ENCODE measurements at places on chromosomes 3 and 15.

GRCh38 chr3:30248423-30248822, 358.0 kb upstream of the TGFBR2 start:
- DNase-seq, result no peak

DNA sequence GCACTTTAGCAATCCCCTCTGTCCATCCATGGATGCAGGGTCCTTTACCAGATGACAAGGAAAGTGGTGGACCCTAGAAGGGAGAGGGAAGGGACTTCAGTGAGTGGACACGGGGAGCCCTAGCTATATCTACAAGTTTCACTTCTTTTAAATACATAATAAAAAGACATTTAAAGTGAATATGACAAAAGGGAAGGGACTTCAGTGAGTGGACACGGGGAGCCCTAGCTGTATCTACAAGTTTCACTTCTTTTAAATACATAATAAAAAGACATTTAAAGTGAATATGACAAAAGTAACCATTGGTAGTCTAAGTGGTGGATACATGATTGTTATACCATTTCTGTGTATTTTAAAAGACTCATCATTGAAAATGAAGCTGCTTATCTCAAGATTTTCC, 81.9 kb upstream of the HES1 start:
- no peak for DNase-seq

GRCh38 chr3:193960487-193961274, 175.3 kb upstream of the HES1 start:
- DNase-seq, result no peak

GRCh38 chr15:100471933-100472332, 56.8 kb downstream of the CERS3 start:
- DNase-seq, result no peak

DNA sequence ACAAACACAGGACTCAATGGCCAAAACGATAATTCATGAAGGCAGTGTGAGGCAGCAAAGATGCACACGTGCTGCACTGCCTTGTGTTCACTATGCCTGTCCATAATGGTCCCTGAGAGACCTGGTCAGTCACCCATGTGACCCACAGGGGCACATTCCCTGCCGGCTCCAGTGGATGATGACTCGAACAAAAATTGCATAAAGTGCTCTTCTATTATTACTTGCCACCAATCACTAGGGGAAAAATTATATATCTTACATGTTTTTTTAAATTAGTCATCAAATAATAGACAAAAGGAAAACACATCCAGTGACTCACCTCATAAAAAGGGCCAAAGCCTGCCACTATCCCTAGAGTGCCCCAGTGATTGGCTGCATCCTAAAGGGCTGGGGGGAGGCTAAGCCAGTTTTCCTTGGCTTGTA, 47.5 kb downstream of the UBP1 start:
- DNase-seq, result no peak

DNA sequence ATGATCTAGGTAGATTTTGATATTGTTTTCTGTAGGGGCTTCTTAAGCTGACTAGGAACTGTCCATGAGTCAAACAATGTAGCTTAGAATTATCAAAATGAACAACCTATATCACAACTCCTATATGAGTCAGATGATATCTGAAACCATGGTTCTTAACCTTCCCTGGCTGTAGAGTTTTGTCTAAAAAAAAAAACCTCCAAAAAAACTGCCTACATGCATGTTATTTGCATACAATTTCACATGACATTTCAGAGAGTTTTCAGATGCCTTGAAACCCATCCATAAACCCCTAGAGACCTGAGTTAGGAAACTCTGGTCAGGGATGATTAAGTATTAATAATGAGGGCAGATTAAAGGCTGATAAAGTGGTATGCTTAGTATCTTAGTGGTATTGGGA, 157.0 kb downstream of the CHST2 start:
- no peak for DNase-seq

DNA sequence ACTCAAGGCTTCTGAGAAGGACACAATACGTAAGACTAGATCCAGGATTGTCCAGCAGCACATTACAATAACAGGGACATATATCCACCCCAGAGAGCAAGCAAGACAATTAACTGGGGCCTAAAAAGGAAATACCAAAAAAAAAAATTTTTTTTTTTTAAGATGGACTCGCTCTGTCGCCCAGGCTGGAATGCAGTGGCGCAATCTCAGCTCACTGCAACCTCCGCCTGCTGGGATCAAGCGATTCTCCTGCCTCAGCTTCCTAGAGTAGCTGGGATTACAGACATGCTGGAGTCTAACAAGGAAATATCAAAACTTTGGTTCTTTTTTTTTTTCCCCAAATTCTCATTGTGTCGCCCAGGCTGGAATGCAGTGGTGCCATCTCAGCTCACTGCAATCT, 28.8 kb upstream of the IMPDH2 start:
- DNase-seq, result no peak

GRCh38 chr15:31266712-31267111, 59.9 kb upstream of the KLF13 start:
- DNase-seq, result no peak

DNA sequence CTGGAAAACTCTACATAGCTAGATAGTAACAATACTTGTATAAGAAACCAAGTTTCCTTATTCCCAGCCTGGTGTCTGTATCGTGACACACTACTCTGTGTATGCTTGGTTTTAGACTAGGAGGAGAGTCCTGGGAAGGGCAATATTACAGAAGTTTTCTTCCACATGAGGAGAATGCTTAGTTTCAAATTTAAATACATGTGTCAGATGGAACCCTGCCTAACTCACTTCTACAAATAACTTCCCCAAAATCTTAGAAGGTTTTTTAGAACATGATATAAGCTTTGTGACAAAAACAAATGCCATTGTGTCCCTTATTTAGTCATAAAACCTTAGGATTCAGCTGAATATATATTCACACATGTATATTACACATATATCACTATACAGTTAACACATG, 7.2 kb upstream of the IL20RB start:
- DNase-seq, result no peak

GRCh38 chr15:52392008-52392687, 96.5 kb upstream of the MYO5C start:
- no peak for DNase-seq

DNA sequence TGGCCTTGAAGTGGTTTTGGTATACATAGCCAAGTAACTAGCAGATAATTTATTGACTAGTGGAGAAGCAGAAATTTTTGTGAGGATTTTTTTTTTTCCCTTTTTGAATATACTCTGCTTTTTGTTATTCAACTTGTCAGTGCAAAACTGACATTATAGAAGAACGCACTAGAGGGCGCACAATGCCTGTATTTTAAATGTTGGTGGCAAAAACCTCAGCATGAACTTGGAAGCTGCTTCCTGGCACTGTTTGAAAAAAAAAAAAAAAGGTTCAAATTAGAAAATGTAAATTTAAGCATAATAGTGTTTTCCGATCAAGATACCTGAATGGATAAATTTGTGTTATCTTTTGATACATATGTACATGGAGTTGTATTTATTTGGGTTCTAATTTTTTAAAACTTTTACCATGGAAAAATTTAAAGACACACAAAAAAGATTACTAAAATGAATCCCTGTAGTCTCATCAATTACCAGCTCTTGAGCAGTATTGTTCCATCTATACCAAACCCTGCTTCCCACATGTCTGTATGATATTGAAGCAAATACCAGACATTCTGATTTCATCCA, 56.0 kb downstream of the SLC25A26 start:
- DNase-seq, result peak; percentile 7

DNA sequence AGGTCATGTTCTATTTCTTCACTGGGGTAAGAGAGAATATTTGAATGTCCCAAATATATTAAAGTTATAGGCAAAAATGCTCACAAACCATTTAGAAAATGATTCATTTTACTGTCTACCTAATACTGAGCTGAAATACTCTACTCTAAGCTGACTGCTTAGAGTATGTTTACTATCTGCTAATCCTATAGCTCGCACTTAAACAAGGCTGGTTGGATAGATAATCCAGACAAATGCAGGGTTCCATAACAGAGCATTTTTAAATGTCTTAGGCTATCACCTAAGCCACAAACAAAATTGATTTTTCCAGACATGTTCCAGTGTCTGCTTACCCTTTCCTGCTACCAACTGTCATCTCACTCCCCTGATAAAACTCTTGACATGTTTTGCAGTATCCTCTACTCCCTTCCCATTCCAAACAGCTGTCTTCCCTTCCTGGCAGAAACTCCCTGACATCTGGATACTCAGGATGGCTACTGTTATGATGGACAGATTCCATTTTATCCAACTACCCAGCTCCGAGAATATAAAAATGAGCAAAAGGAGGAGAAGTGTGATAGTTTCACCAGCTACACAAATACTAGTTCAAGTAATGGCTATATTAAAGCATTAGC, 1034.7 kb downstream of the FHIT start:
- no peak for DNase-seq

GRCh38 chr3:126063358-126063965, 20.5 kb downstream of the SLC41A3 start:
- no peak for DNase-seq

DNA sequence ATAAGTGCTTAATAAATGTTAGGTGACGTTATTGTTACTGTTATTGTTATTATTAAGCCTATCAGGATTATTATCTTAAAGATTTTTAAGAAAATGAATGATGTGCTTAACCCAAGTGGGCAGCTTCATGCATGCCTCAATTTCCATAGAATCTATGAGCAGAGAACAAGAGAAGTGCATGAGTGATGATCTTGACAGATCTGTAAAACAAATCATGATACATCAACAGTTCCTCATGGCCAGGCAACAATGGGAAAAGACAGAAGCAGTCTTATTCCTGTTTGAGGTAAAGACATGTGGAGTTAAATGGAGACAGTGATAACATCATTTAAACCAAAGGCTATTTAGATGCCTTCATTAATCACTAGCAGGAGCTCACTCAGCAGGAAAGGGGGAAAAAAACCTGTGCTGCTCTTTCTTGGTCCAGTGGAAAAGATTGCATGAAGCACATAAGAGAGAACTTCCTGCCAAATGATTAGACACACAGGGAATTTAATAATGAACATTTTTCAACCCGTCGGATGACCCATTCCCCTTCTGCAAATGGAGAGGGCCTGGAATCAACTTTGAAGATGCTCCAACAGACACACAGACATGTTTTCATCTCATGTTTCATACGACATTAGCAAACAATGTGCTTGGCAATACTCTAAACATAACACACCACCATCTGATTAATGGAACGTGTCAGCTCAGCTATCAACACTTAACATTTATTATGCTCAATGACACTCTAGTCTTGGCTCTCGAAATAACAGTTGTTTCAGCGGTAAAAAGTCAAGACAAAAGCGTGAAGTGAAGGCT, 212.2 kb upstream of the LRRN1 start:
- DNase-seq, result no peak

GRCh38 chr15:101437209-101437608, 52.3 kb downstream of the PCSK6 start:
- no peak for DNase-seq

- DNase-seq, result no peak
These were observed 41.7 kb downstream of the ARIH1 start for GRCh38 chr15:72515591-72516389.

- DNase-seq, result no peak
These were observed 50.2 kb downstream of the EPHB3 start for GRCh38 chr3:184611607-184612281.

DNA sequence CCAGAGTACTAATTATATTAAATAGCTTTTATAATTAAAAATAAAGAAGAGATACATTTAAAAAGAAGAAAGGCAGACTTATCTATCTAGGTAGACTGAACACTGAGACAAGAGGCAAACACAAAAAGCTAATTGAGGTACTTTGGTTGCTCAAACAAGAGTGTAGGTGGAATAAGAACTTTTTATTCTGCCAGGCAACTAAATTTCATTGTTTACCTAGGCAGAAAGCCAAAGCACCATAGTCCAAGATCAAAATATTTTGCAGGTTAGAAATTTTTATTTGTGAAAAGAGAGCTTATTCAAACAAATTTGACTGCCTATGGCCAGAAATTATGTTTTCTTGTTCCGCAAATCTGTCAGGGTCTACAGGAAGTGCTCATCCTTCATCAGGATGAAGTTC, 499.6 kb upstream of the GBE1 start:
- DNase-seq, result no peak

All from amygdala (tissue), 56 donors.